Activated T-cell treated with anti-CD3 and anti-CD28 coated beads, Interleukin-2, amount 50 U/mL, for 72 hours (primary cell): ENCODE measurements at places on chromosomes 13 and 19. TPM values are rescaled to one million over a fixed set of nuclear protein-coding genes. Genes with fewer than 3 reads are reported as not detected.

The PRSS57 gene
- not detected for total RNA-seq

The FPR2 gene
- total RNA-seq: not detected

The OR4F17 gene
- total RNA-seq: not detected

The LGALS7 gene
- total RNA-seq: not detected

The APOC1 gene
- not detected for total RNA-seq

The IL12RB1 gene
- total RNA-seq: 20.4 TPM

The ZNF737 gene
- total RNA-seq: 19.3 TPM

The IQCN gene
- 2.2 TPM for total RNA-seq

The PSG11 gene
- not detected for total RNA-seq

- no peak for DNase-seq
These were observed 11.4 kb downstream of the SBK2 start for GRCh38 chr19:55525289-55526101.

DNA sequence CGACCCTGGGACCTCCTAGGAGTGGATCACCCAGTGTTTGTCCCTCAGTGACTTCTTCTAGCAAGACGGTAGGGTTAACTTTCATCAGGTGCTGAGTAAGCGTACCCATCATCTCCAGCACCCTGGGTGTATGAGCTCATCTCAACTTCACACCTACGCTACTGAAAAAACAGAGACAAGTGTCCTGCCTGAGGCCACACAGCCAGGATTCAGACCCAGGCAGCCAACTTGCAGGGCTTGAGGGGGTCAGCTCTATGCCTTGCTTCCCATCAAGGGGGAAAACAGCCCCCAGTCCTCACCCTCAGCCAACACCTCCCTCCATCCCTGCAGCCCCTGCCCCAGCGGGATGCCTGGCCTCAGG lies 4.6 kb downstream of the TLE2 start:
- peak; percentile 28 for DNase-seq

- peak; percentile 86 for DNase-seq
These were observed at the start of gene GEMIN7 for GRCh38 chr19:45079063-45079910. Gene GEMIN7 (plus strand): TSS chr19:45079260. CDS start chr19:45090115, 10,855 bp downstream.

DNA sequence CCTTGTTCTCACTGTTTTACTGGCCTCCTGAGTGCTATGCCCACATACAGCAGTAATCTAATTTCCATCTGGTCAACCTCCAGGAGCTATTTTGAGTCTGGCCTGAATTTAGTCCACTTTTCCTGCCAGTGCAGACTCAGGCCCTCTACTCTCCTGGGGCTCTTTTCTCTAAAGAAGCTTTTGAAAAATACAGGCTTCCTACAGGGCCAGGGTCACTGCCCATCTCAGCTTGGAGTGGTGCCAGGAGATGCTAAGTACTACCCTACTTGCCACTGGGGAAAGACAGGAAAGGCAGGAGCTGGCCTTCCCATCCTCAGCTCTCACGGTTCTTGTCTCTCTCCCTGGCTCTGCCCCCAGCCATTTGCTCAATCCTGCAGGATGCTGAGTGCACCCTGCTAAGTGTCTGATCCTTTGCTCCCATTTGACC lies 101.7 kb upstream of the SERP2 start:
- DNase-seq: no peak

GRCh38 chr19:17835182-17836006 lies 12.4 kb downstream of the JAK3 start:
- no peak for DNase-seq

DNA sequence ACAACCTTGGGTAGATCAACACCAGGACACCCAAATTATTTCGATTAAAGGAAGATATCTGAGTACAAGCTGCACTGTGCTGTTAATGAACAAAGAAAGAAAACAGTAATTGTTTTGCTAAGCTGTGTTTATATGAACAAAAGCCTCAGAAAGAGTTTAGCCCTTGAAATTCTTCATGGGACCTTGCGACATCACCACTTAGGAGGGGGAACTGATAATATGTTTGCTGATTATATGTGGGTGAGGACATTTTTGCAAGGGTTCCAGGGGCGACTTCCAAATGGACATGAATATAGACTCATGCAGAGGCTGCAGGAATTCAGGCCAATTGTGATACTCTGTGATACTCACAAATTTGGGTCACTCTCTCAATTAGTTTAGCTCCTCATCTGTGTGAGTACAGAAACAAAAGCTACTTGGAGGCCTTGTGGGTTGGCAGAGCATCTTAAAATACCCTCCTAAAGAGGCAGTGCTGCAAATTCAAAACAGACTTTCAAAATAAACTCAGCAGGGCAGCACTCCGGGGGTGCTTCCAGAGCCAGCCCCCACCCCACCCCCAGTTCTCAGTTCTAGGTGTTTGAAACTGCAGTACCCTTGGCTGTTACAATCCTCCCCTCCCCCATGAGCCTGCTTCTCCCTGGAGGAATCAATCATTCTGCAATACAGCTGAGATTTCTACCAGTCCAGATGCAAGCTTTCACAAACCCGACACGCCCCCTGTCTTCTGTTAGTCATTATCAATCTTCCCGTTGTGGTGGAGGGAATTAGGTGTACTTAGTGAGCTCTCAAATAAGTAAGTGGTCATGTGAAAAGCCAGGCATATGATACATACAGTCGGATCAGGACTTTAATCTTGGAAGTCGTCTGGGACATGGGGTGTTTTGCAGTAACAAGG lies 97.0 kb upstream of the MBNL2 start:
- peak; percentile 46 for DNase-seq

DNA sequence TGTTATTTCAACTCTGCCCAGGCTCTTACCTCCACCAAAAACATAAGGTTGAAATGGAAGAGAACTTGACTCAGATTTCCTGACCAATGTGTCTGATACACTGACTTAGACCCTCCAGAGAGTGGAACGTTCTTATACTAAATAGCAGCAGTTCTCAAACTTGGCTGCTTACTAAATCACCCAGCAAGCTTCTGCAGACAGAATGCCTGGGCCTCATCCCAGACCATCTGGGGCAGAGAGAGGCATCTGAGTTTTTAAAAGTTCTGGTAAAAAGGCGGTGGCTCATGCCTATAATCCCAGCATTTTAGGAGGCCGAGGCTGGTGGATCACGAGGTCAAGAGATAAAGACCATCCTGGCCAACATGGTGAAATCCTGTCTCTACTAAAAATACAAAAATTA lies 46.3 kb downstream of the NEK5 start:
- no peak for DNase-seq

GRCh38 chr13:108439556-108439955 lies 170.0 kb downstream of the TNFSF13B start:
- DNase-seq: no peak

DNA sequence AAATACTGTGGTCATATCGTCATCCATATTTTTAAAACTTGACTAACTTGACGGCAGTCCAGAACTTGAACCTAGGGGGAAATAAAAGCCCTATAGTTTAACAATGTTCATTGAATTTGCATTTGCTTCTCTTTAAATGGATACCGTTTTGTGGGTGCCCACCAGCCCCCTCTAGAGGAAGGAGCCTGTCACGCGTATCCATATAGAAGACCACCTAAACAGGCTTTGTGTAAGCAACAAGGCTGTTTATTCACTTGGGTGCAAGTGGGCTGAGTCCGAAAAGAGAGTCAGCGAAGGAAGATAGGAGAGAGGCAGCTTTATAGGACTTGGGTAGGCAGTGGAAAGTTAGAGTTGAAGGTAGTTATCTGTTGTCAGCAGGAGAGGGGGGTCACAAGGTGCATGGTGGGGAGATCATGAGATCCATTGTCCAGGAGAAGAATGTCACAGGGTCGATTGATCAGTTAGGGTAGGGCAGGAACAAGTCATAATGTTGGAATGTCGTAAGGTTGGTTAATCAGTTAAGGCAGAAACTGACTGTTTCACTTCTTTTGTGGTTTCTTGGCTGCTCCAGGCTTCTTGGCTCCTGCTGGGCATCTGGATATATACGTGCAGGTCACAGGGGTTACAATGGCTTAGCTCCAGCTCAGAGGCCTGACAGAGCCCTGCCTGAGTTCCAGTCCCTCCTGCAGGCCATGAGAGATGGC lies 42.5 kb upstream of the ANKRD10 start:
- no peak for DNase-seq

- no peak for DNase-seq
These were observed 158.1 kb downstream of the RGCC start for GRCh38 chr13:41615528-41615855.

DNA sequence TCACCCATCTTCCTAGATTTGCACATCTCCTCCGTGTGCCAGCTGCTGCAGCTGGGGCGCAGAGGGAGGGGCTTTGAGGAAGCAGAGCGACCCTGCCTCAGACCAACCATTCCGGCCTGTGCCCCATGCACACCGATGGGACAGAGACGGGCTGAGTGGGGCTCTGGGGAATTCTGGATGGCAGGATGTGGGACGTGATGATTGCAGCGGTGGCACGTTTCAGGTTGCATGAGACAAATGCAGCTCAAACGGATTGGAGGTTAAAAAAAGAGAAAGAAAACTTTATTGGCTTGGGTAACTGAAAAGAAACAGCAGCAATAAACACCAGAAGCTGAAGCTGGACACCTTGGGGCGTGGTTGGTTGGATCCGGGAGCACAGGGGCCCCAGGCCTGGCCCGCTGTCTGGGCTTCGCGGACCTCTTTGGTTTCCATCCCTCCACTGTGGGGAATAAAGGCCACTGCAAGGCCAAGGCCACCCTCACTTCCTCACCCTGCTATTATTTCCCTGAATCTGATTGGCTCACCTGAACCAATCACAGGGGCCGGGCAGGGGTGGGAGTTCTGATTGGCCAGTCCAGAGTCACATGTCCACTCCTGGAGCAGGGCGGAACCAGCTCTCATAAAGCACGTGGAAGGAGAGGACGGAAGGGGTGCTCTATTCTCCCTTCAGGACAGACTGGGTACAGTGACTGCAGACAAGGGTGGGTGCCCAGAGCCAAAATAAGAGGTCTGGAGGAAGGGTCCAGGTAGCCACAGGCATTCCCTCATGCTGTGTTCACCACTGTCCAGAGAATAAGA lies 6.1 kb upstream of the ZNF787 start:
- DNase-seq: no peak

DNA sequence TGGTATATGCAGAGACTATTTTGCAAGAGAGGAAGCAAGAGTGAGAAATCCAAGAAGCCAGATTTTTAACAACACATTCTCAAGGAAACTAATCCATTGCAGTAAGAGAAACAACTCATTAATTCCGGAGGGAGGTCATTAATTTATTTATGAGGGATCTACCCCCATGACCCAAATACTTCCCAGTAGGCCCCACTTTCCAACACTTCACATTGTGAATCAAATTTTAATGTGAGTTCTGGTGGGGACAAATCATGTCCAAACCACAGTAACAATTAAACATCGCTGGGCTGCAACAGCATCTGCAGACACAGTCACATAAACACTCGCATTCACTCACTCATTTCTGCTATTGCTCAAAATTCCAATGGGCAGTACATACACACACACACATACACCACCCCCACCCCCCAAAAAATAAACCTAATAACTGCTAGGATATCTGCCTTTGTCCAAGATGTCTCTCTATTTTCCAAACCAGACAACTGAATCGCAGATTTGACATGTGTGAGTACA lies 1483.7 kb downstream of the PCDH9 start:
- no peak for DNase-seq

- no peak for DNase-seq
These were observed 523.2 kb downstream of the KLF12 start for GRCh38 chr13:73610799-73611592.

GRCh38 chr13:27794921-27795717 lies 2.8 kb downstream of the GSX1 start:
- DNase-seq: no peak

GRCh38 chr13:48842316-48842715 lies 133.4 kb upstream of the FNDC3A start:
- DNase-seq: no peak

- DNase-seq: no peak
These were observed 526 bp downstream of the NFIX start for GRCh38 chr19:12995596-12996405.

DNA sequence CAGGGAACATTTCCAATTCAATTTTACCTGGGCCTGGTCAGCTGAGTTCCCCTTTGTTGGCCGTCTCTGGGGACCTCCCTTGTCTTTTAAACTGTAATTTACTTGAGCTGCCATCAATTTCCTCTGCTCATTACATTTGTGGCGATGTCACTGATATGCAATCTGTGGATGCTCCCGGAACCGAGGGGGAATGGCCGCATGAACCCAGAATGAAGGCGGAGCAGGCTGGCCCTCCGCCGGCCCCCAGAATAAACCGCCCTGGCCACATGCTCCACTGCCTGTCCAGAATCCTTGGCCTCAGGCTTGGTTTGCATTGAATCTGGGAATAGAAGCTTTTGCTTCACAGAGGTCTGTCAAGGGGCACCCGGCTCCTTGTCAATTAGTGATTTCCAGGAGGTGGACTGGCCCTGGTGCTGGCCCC lies 276.8 kb downstream of the TEX29 start:
- DNase-seq: no peak

DNA sequence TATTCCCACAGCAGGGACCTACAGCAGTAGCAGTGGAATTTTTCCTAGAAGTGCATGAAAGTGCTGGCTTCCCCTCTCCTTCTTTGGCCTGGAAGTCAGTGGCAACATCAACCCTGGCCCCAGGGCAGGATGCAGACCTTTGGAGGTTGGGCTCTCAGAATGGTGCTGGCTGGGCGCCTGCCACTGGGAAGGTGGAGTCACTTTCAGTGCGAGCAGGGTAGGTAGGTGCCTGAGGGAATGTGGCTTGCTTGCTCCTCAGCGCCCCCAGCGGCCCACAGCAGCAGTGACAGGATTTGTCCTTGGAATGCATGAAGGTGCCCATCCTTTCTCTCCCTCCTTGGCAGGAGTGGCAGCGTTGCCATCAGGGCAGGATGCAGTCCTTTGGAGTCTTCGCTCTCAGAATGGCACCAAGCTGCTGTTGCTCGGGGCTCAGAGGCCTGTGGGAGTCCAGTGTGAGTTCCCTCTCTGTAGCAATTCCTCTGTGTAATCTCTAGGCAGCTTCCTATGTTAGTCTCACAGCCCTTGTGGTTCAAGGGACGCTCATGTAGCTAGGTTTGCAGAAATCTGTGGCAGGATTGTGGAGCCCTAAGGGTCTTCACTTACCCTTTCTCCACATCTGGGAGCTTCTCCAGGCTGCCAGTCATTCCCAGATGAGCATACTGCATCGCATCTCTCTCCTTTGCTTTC lies 354.4 kb upstream of the DACH1 start:
- no peak for DNase-seq

DNA sequence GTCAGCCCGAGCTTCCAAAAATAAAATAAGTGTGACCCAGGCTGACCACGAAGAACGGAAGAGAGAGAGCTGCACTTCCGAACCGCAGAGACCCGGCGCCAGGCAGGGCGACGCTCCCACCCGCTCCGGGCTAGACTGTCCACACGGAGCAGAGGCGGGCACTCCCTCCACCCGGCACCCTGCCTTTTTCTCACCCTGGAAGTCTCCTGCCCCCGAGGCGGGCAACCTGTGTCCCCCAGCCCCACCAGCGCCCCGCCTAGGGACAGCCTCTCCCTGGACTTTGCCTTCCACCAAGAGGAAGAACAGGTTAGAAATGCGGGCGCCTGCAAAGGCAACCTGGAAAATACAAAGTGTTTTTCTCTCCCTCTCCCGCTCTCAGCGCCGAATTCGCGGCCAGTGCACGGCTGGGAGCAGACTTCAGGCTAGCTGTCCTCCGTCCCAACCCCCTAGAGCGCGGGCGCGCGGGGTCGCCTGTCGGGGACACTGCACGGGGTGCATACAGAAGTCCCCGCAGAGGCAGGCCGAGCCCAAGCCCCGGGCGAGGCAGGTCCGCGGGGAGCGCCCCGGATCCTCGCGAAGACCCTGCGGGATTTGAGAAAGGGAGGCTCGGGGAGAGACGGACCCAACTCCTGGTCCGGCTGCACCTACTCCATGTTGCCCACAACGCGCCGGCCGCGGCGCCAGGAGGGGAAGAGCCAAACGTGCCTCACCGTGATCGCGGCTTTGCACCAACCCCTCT lies 845 bp downstream of the SPRY2 start:
- peak; percentile 14 for DNase-seq
